ENCODE measurements at places on chromosomes 1 and 21.
A peak's percentile ranks its signal among the peaks of the same experiment; 100 is the strongest.

GRCh38 chr1:154445040-154445472, 39.9 kb downstream of the IL6R start:
- DNase-seq, result no peak

GRCh38 chr1:15358565-15359133, 51.0 kb upstream of the EFHD2 start:
- DNase-seq, result no peak

DNA sequence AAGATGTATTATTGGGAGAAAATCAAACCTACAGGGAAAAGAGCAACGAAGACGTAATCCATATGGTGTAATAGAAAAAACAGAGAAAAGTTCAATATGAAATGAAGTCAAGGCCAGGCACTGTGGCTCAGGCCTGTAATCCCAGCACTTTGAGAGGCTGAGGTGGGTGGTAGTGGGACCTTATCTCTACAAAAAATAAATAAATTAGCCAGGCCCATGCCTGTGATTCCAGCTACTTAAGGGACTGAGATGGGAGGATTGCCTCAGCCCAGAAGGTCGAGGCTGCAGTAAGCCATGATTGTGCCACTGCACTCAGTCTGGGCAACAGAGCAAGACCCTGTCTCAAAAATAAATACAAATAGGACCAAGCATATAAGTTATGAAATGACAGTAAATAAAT, 11.4 kb downstream of the DESI2 start:
- no peak for DNase-seq

DNA sequence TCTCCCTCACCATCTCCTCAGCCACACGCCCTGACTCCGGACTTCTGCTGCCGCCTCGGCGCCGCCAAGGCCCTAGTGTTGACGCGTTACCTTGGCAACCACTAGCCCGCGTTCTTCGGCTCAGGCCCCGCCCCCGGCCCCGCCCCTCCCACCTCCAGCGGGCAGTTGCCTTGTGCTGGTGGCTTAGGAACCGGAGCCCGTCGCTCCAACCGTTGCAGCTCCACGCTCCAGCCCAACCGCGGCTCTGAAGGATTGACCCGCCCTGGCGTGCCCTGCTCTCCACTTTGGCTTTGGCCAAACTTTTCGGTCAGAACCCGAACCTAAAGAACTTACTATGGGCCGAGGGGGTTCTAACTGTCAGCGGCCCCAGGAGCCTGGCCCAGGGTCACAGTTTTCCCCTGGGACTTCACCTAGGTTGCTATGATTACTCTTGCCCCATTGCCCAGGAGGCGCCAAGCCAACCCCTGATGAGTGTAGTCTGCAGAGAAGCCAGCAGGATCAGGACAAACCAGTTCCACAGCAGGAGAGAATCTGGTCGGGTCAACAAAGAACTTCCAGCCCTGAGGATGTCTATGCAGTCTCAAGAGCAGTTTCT, at the start of gene CFAP45:
Gene CFAP45 (minus strand): TSS at position 80 of the 595 bp plus-strand sequence. CDS start 67 bp downstream, at position 13.
- DNase-seq, result peak; percentile 90

DNA sequence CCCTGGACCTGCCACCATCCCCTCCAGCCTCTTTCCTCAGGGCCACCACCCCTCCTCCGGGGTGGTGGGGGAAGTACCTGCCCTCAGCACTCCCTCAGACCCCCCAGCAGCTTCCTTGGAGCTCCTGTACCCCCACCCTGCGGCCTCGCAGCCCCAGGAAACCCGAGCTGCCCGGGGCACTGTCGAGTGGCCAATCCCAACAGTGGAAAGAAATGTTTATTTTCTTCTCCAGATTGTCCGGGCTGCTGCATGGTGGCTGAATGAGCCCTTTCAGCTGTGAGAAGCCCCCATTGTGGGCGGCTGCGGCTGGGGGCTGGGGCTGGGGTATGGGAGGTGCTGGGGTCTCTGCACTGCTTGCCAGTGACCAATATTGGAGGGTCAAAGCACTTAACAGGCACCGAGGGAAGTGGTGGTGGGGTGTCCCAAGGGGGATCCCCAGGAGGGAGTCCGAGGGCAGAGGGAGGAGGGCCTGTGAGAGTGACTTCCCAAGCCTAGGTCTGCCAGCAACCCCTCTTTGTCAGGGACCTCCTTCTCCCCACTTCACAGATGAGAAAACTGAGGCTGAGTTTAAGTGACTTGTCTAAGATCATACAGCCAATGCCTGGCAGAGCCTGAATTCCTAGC, 25.2 kb downstream of the RUNX3 start:
- DNase-seq, result no peak

DNA sequence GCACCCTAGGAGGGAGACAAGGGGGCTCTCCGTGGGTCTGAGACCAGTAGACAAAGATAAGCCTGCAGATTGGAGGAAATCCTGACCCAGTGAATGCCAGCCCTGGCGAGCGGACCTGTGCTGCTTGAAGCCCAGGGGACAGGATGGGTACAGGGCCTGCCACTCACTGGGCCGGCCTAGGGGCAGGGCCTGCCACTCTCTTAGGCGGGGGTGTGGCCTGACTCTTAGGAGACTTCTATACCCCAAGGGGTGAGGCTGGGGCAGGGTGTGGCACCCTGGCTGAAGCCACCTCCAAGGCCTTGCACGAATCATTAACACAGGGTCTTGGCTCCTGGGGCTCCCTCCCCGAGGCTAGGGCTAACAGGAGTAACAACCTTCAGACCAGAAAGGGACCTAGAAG, 30.7 kb downstream of the TRIM62 start:
- DNase-seq, result no peak

Data from NCI-H2029 (cell line).